Activated T-cell treated with anti-CD3 and anti-CD28 coated beads for 1 hour (primary cell): ENCODE measurements at places on chromosomes 13 and 19.

DNA sequence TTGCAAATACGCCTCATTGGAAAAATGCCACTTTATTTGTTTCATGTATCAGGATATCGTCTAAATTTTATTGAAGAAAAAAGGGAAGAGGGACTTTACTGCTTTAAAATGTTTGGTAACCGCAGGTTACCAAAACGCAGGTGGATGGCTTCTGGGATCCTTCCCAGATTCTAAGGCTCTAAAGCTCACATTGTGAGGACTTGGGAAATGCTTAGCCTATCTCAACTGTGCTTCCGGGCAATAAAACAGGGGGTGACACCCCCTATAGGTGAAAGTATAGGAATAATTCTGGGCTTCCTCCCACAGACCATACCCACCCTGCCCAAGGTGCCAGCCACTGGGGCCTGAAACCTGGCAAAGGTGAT lies 73.2 kb upstream of the IPO5 start:
- DNase-seq: no peak

- DNase-seq: no peak
Measured at GRCh38 chr19:45500918-45501729, 2.9 kb downstream of the PPM1N start.

DNA sequence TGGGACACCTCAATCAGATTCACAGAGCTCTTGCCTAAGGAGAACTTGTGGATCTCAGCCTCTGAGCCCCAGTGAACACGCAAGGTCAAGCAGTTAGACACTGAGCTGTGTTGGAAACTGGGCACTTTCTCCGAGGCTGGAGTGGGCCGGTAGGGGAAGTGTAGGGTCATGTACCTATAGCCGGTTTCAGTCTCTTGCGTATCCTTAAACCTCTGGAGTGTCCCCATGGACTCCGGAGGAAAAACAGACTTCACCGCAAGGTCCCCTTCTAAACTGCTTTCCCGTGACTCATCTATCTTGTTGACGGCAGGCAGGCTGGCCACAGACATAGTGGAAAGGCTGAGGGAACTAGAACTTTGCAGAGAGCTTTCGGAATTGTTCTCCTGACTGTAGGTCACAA lies 11.3 kb downstream of the IQCN start:
- no peak for DNase-seq

DNA sequence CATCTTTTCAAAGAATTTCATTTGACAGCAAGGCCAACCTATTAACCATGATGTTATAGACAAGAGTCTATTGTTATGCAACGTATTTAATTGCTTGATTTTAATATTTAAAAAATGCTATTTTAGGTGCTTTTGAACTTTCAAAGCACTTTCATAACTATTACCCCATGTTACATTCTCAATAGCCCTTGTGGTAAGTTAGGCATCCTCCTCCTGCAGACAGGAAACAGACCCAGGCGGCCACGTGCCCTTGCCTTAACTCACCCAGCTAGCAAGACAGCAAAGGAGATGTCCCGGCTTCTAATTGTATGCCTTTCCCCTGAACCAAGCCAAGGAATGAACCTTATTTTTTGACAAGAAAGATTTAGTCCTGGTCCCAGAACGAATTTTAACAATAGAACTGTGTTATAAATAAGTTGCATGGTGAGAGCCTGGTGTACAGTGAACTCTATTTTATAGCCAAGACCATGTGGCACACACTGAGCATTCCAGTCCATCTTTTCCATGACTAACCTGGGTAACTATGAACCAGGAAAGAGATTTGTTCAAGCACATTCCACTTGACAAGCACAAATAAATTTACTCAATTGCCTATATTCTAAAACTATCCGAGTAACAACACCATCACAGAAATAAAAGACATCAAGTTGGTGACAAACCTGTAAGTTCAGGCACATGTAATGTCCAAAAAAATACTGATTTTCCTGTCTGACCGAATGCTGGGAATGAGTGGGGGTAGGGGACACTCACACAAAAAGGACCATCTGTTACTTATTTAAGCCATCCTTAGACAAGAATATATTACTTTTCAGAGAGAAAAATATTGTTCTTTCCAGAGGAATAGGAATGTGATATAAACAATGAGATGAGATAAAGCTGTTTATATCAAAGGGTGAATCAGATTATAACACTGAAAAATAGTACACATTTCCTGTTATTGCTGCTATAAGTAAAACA lies 163.0 kb downstream of the EFNB2 start:
- DNase-seq: no peak

DNA sequence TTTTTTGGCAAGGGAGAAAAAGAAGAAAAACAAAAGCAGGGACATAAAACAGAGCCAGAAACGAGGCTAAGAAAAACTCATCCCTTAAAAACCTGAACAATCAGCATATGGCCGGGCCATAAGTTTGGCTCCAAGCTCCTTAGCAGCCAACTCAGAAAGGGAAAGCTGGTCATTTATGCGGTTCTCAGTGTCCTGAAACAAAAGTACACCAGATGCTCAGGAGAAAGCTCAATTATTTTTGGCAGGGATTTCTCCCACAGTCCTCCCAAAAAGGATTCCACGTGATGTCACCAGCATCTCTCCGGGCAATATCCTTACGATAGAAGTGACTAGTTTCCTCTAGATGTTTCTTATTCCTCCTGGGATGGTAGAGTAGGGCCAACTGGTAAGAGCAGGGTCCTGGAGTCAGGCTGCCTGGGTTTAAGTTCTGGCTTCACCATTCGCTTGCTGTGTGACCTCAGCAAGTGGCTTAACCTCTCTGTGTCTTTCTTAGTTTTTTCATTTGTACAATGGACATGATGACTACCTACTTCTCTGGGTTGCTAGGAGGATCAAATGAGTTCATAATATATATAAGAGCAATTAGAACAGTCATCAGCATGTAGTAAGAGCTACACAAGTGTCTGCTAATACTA lies 34.0 kb downstream of the PIN1 start:
- no peak for DNase-seq

- DNase-seq: no peak
Measured at GRCh38 chr13:111380431-111380830, 60.0 kb downstream of the TEX29 start.

DNA sequence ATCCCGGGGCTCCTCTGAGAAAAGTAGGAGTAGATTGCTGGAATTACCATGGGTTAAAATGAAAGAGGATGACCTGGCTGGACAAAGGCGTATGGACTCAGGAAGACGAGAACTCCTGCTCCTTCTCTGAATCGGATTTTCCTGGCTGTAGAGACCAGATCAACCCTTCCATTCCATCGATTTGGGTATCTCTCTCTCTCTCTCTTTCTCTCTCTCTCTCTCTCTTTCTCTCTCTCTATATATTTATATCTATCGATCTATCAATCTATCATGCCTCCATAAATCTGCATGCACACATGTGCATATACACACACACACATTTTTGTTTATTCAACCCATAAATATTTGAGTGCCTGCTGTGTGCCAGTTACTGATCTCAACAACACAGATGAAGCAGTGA lies 234.9 kb downstream of the LMO7 start:
- no peak for DNase-seq

GRCh38 chr13:39283072-39283471 lies 244.8 kb downstream of the NHLRC3 start:
- DNase-seq: no peak

- no peak for DNase-seq
Measured at GRCh38 chr13:102369302-102369701, 32.5 kb downstream of the FGF14 start.

GRCh38 chr19:51127755-51128154 lies 3.0 kb downstream of the SIGLEC9 start:
- DNase-seq: no peak

GRCh38 chr13:113457510-113457909 lies 4.2 kb upstream of the ADPRHL1 start:
- DNase-seq: no peak

GRCh38 chr13:20043207-20043925 lies 84.8 kb downstream of the ZMYM2 start:
- DNase-seq: no peak

DNA sequence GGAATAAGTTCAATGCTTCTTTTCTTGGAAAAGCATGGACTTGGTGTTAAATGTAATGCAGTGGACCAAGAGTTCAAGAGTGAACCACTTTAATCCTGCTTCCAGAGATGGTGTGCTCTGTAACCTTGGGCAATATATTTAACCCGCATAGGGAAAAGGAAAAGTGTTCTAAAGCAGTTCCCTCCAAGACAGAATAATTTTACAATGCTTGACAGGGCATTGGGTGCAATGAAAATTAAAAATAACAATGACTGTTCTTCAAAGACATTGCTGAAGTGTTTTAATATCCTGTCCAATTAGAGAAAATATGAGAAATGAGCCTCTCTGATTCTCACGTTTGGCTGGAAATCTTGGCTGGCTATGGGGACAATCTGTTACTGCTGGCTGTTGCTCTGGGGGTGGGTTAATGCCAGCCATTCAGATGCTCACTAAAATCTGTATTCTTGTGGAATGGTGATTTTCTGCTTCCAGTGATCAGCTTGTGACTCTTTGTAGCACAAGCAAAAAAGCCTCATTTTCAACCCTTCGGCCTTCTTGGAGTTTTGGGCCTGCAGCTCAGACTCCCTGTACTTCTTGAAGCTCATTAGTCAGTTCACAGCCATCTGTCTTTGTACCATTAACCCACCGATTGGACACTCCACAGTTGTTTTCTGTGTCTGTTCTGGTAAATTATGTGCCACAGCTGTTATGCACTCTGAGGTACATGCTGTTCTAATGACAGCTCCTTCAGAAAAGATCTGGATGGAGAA lies 310.6 kb downstream of the LMO7 start:
- DNase-seq: no peak

DNA sequence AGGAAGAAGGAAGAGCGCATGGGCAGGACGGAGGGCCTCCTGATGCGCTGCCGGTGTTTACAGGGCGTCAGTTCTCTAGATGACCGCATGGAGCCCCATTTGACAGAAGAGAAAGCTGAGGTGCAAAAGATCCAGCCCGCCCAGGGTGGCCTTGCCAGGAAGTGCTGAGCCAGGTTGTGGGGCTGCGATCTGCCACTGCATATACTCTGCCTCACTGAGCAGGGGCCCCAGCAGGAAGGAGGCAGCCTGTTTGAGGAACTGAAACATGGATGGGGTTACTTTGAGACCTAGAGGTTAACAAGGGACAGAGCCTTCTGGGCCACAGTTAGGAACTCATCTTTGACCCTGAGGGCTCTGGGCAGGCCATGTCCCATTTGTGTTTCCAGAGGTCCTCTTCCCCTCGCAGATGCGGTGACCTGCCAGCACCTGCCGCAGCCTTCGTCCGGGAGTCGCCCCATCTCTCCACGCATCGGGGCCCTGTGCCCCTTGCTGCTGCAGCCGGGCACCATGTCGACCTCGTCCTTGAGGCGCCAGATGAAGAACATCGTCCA lies 3.2 kb downstream of the EPN1 start:
- DNase-seq: no peak

DNA sequence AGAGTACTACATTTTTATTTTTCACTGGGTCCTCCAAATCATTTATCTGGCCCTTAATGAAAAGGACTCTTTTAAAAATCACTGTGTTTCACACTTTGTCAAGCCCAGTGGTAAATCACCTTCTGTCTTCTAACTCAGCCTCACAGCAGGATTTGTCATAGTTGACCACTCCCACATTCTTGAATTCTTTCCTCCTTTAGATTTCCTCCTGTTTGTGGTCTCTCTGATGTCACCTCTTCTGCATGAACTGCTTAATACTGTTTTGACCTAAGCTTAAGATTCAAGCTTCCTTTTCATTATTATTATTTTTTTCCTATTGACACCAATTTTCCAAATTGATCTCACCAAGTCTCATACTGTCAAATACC lies 899.8 kb upstream of the MIR17HG start:
- DNase-seq: no peak

DNA sequence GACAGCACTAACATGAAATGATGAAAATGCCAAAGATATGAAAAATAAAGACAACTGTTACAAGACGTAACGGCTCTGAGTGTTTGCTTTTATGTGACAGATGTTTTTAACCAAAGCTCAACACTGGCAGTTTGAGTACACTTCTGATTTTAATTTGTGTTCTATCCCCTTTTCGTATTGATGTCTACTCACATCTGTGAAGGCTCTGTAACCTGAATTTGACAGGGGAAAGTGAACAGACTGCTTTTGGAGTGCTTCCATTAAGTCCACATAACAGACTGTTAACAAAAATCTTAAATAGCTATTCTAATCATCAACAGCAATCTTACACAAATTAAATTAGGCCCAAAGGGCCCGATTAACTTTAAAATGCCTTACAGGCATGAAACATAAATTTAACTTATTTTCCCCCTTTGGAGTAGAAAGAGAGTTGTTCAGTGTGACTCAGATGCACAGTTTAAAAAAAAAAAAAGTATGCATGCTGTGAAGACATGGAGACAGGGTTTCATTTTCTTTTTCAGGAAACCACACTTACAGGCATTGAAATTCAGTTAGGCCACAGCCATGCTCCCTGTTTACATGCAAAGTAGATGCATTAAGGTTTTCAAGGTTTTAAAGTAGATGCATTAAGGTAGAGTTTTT lies 16.3 kb upstream of the RNASEH2B start:
- DNase-seq: no peak

DNA sequence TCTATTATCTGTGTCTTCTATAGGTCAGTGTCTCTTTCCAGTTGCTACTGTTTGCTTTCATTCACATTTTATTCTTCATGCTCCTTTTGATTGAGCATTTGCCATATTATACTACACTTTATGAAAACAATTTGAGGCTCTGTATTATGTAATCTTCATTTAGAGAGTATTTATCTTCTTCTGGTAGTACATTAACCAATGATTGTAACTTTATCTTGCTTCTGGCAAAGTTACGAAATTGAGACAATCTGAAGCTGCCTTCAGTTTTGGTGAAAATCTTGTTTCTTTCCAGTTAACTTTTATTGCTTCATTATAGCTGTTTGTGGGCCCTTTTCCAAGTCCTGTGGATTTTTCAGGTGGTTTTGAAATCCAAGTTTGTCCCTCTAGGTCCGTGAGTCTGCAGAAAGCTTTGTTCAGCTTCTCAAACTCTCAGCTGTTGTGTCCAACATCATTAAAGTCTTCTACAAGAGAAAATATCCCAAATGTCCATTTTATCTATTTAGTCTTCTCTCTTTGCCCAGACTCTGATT lies 1255.4 kb upstream of the SPRY2 start:
- DNase-seq: no peak

- peak; percentile 73 for DNase-seq
Measured at GRCh38 chr19:35509861-35510625, 3.4 kb downstream of the DMKN start.

DNA sequence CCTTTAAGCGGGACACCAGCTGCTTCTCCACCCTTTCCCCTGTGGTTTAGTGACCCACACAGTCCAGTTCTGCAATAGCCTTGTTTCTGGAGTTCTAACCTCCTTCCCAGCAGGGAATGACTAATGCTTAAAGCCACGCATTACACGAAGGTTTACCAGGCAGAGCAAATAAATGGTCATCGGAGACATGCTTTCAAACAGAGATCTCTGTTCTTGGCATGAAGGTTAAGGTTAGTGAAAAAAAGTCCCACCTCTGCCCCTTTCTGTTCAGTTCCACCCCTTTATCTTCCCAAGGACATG lies 25.3 kb upstream of the MEDAG start:
- DNase-seq: no peak
